Activated naive CD4-positive, alpha-beta T cell treated with anti-CD3 and anti-CD28 coated beads, Interleukin-2, amount 50 U/mL, for 72 hours (primary cell): ENCODE measurements at places on chromosomes 2 and 18. TPM values are rescaled to one million over a fixed set of nuclear protein-coding genes. Genes with fewer than 3 reads are reported as not detected.

The CTAGE1 gene
- not detected for total RNA-seq

The PSMD14 gene
- total RNA-seq: 83.7 TPM

The MTCL1 gene
- 0.06 TPM for total RNA-seq

The CD226 gene
- 86.5 TPM for total RNA-seq

The LDLRAD4 gene
- total RNA-seq: 18.4 TPM

DNA sequence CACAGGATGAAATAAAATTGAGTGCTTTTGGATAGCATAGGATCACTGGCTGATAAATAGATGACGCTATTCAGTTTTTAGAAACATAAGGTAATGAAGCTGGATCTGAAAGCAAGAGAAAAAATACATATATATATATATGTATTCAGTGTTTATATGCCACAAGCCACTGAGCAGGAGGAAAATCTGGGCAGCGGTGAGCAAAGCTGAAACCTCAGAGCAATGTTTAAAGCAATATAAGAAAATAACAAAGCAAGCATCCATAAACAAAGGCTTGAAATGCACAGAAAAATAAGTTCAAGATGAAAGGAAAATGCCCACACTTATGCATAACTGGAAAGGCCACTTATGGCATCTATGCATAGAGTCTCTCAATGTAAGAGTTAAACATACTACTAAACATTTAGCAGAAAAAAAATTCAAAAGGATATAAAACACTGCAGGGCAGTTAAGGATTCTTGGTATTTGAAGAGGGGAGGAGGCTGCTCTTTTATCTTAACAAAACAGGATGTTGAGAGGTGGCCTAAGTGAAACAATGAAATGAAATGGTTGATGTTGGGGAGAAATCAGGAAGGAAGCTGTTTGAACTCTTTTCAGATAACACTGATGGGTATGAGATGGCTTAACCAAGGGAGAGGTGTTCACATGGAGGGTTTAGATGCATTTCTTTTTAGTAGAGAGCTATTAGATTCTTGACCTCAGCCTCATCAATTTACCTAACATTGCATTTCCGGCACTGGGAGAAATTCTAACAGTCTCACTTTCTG is 129.1 kb downstream of the ARHGAP15 start:
- no peak for DNase-seq

- peak; percentile 86 for DNase-seq
Observed at GRCh38 chr2:27428978-27429541, 629 bp downstream of the NRBP1 start.
